ENCODE measurements at places on chromosomes 11 and 22.

DNA sequence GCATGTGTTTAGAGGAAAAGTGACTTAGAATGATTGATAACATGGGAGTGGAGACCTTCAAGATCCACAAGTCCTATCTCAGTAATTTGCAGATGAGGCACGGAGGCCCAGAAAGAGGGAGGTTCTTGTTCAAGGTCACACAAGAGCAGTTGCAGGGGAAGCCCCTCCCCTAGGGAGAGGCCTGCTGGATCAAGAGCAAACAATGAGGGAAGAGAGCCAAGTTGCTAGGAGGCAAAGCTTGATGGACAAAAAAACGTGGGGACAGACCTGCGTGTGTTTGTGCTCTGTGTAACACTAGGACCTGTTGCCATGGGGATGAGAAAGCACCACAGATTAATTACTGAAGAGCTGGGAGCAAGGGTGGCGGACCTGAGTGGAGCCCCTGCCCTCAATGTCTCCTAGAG is 6.4 kb upstream of the MFRP start:
- no peak for DNase-seq

GRCh38 chr11:130383344-130384211 is 44.8 kb downstream of the ADAMTS8 start:
- no peak for DNase-seq

DNA sequence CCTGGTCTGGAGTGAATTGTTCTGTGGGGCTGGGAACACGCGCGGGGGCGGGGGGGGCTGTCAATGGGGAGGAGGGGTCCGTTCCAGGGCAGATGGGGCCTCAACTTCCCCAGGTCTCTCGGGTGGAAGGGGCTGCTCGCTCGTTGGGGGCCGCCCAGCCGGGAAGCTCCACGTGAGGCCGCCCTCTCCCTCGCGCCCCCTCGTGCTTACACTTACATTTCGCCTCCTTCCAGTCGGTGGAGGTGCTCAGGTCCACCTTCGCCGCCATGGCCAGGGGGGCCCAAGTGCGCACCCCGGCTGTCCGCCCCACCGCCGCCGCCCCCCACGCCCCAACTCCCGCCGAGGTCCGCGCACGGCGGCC is 452 bp downstream of the MACROD1 start:
- peak; percentile 25 for DNase-seq

DNA sequence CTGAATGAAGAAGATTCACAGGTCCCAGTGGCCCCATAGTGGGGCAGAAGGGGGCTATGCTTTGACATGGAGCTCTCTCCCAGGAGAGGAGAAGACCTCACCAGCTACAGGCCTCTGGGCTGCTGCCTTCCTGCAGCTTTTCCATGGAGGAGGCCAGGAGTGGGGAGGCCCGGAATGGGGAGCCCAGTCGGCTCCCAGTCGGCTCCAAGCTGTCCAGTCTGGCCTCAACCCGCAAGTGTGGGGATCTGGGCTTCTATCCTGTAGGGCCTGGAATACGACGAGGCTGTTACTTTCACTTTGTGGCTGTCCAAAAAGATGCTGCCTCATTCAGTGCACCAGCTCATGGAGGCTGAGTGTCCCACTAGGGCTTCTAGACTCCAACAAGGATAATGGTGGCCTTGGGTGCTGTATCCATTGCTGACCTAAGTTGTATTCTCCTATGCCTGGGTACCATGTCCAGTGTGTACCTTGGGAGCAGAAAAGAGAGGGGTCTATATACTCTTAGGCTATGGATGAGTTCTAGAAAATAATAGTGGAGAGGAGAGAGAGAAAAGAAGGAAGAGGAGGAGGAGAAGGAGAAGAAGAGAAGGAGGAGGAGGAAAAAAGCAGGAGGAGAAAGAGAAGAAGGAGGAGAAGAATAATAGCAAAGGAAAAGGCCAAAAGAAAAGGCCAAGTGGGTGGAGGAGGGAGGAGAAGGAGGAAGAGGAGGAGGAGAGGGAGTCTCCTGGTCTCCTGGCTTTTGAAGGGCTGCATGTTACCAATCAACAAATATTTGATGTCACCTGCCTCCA is 1.1 kb downstream of the MYO18B start:
- DNase-seq, result no peak

GRCh38 chr11:71255323-71255722 is 2.9 kb upstream of the SHANK2 start:
- DNase-seq, result peak; percentile 41
